ENCODE measurements at places on chromosomes 3 and 15. TPM values are rescaled to one million over a fixed set of nuclear protein-coding genes. Genes with fewer than 3 reads are reported as not detected.

DNA sequence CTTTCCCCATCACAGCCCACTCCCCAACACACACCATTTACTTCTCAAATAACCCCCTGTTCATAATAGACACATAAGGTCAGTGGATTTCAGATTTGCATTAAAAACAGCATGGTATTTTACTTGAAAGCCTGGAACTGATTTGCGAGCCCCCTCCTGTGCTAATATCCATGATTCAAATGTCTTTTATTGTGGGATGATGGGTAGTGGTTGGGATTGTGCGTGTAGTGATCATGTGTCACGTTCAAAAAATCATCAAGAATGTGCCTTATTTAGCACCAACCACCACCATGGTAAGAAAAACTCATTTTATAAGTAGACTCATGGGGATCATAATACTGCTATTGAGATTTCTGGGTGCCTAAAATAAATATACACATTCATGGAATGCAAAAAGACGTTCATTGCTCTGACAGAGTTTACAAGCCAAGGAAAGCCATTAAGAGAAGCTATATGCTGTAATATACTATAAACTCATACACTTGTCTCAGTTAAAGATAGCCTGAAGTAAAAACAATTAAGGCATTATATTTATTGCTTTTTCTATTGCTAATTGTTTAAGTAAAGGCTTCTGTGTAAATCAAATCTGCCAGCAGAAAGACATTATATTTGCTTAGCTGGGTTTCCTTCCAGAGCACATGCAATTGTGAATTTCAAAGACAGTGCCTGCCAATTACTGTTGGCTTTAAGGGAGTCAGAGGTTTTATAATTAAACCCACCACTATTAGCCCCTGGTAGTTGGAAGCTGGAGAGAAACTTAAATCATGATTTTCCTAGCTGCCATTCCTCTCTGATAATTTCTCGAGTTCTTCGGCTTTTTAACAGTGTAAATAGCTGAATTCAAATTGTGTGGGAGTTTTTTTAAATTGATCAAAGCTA lies 4.0 kb downstream of the TRAT1 start:
- no peaks in the 10 kb centered on the region for H3K27me3 ChIP-seq
- H3K4me3 ChIP-seq, result no peak overlapping the region
- H3K36me3 ChIP-seq, result no peaks in the 10 kb centered on the region
- H3K4me1 ChIP-seq, result no peaks in the 10 kb centered on the region
- no peak overlapping the region for H3K27ac ChIP-seq
- DNase-seq, result no peak

DNA sequence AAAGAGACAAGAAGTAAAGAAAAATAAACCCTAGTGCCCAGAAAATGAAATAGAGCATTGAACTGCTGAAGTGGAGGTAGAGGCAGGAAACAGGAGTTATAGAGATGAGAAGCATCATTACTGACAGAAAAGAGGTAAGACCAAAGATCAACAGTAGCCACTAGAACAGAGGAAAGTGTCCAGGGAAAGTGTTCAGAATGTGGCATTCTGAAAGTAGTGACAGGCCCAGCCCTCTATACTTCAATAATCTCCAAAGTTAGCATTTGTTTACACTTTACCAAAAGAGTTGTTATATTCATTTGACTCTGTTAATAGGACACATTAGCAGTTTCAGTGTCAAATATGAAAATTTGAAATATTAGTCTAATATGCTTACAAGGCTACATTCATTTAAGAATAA lies 727.1 kb upstream of the NECTIN3 start:
- no peak overlapping the region for H3K27ac ChIP-seq
- H3K36me3 ChIP-seq, result no peaks in the 10 kb centered on the region
- H3K4me3 ChIP-seq, result no peak overlapping the region
- no peaks in the 10 kb centered on the region for H3K27me3 ChIP-seq

- no peaks in the 10 kb centered on the region for H3K36me3 ChIP-seq
- no peaks in the 10 kb centered on the region for H3K27me3 ChIP-seq
- peaks cover 7% of the 10 kb centered on the region for H3K4me1 ChIP-seq
- no peak overlapping the region for H3K4me3 ChIP-seq
- DNase-seq, result no peak
Observed at GRCh38 chr15:90203922-90204321, 2.8 kb downstream of the SEMA4B start.

NOP10 gene
- 108 TPM for total RNA-seq

GRCh38 chr3:11154036-11154952 lies at the start of gene HRH1:
Gene HRH1 (plus strand): TSS chr3:11154493. CDS start chr3:11259038, 104,545 bp downstream.
- H3K27me3 ChIP-seq, result peaks cover 23% of the 10 kb centered on the region
- H3K36me3 ChIP-seq, result no peaks in the 10 kb centered on the region
- no peaks in the 10 kb centered on the region for H3K4me1 ChIP-seq
- peak within 1 kb of the TSS; percentile 50 for H3K4me3 ChIP-seq

- no peaks in the 10 kb centered on the region for H3K27me3 ChIP-seq
- DNase-seq, result no peak
- no peak overlapping the region for H3K27ac ChIP-seq
Observed at GRCh38 chr3:110773413-110773954, 298.1 kb upstream of the NECTIN3 start.

DNA sequence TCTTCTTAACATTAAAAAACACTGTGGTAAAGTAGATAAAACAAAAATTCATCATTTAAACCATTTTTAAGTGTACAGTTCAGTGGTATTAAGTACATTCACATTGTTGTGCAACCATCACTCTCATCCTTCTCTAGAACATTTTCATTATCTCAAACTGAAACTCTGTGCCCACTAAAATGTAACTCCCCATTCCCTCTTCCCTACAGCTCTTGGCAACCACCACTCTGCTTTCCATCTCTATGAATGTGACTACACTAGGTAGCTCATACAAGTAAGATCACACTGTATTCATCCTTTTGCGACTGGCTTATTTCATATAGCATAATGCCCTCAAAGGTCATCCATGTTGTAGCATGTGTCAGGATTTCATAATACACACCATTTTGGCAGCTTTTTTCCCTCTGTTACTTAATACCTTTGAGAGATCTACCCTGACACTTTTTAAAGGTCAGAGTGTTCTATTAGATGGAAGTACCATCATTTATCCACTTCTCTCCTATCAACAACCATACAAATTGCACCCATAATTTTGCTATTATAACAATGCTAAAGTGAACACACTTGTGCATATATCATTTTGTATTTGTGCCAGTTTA lies 42.9 kb upstream of the FRMD4B start:
- no peaks in the 10 kb centered on the region for H3K27me3 ChIP-seq
- no peak overlapping the region for H3K27ac ChIP-seq
- no peaks in the 10 kb centered on the region for H3K36me3 ChIP-seq
- no peak for DNase-seq
- H3K4me1 ChIP-seq, result no peaks in the 10 kb centered on the region
- no peak overlapping the region for H3K4me3 ChIP-seq

DUOX1 gene
- total RNA-seq, result 0.80 TPM

SETD2 gene
- total RNA-seq, result 74.4 TPM

GRCh38 chr3:121481106-121481880 lies 64.5 kb downstream of the POLQ start:
- DNase-seq, result no peak
- H3K4me1 ChIP-seq, result no peaks in the 10 kb centered on the region
- no peaks in the 10 kb centered on the region for H3K27me3 ChIP-seq
- no peaks in the 10 kb centered on the region for H3K36me3 ChIP-seq
- no peak overlapping the region for H3K4me3 ChIP-seq

HGD gene
- not detected for total RNA-seq

DNA sequence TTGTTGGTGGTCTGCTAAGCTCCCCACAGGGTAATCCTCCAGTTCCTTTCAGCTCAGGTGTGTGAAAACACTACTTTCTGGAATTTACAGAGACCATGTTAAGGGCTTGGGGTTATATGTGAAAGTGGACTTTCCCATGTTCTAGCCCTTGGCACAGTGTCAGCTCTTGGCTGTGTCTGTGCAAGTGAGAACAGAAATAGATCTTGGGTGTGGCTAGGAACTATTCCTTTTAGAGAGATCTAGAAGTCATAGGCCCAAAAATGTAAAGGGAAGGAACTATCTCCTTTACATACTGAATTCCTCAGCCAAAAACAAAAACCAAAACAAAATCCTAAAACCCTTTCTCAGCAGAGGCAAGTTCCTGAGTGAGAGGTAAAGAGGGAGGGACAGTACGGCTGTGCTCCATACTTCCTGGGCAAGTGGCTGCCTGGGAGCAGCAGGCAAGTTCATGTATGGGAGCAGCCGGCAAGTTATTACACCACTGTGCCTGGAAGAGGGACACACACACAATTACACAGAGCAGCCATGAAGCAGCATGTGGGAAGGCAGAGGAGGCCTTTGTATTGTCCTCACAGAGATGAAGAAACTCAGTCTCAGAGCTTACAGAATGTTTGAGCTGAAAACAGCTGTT lies 19.9 kb upstream of the C3orf62 start:
- H3K4me1 ChIP-seq, result no peaks in the 10 kb centered on the region
- H3K27me3 ChIP-seq, result no peaks in the 10 kb centered on the region
- H3K4me3 ChIP-seq, result no peak overlapping the region
- H3K27ac ChIP-seq, result peak overlapping the region; percentile 58

LRRC34 gene
- total RNA-seq, result 1.0 TPM

DLL4 gene
- 5.0 TPM for total RNA-seq

GRCh38 chr15:43085921-43086320 lies 19.9 kb downstream of the UBR1 start:
- no peaks in the 10 kb centered on the region for H3K36me3 ChIP-seq
- H3K27ac ChIP-seq, result no peak overlapping the region
- no peaks in the 10 kb centered on the region for H3K27me3 ChIP-seq
- no peaks in the 10 kb centered on the region for H3K4me1 ChIP-seq

DNA sequence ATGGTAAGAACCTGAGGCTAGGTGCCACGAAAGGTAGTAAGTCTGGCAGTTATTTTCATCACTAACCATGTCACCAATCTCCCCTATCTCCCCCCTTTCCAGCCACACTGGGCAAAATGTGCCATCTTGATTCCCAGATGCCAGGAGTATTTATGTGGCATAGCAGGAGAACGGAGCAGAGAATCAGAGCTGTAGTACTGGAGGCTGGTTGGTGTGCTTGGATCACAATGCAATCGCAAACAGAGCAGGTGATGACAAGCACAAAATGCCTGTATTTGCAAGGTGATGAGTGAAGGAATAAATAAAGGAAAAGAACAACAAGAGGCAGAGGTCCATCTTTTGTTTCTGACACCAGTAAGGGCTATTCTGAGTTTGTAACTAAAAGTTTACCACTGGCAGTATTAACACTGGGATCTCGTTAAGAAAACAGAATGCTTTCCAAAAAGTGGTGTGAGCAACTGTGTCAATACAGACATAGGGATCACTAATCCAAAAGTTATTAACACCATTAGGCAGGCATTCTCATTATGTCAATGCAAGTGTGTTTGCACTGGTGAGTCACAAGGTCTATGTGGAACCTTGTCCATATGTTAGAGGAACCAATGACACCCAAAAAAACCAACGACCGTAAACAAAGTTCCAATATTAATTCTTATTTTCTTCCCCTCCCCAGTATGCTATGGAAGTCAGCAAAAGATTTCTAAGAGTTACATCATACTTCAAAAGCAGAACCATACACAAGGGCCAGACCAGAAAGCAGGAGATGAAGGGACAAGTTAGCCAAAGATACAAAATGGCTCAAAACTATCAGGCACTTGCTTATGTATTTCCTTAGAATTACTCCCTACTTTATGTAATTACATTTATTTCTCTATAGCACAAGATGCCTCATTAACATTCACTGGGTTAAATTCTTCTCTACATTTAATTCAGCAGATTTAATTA lies 556.6 kb downstream of the FOXP1 start:
- DNase-seq, result no peak
- H3K4me3 ChIP-seq, result no peak overlapping the region
- H3K27ac ChIP-seq, result no peak overlapping the region
- no peaks in the 10 kb centered on the region for H3K27me3 ChIP-seq
- H3K4me1 ChIP-seq, result no peaks in the 10 kb centered on the region

UBA7 gene
- 77.4 TPM for total RNA-seq

GOLGA6L7 gene
- total RNA-seq, result not detected

C3orf52 gene
- total RNA-seq, result 23.6 TPM

GPR27 gene
- 4.0 TPM for total RNA-seq

DNA sequence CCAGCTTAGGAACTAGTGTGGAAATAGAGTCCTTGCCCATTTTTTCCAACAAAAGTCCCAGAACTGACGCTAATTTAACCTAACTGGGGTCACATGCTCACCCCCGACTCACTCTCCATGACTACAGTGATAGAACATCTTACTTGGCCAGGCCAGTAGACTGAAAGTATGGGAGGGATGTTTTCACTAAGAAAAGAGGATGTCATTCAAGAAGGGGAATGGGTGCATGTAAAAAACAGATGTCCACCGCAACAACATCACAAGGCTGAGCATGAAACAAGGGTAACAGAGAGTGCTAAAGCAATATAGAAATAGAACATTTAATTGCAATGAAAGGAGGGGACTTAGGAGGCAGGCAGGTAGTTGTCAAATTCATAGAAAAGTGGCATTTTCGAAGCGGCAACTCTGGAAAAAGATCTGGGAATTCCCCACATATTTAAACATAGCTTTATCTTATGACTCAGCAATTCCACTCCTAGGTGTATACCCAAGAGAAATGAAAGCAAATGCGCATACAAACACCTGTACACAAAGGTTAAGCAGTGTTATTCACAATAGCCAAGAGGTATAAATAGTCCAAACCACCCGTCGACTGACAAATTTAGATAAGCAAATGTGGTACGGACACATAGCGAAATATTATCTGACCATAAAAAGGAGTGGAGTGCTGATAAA lies 41.1 kb upstream of the UBE2E2 start:
- H3K27me3 ChIP-seq, result no peaks in the 10 kb centered on the region
- H3K27ac ChIP-seq, result no peak overlapping the region
- no peak for DNase-seq
- no peaks in the 10 kb centered on the region for H3K4me1 ChIP-seq
- no peaks in the 10 kb centered on the region for H3K36me3 ChIP-seq
- H3K4me3 ChIP-seq, result no peak overlapping the region

GRCh38 chr3:143507735-143508580 lies 340.3 kb downstream of the SLC9A9 start:
- H3K27me3 ChIP-seq, result no peaks in the 10 kb centered on the region
- H3K36me3 ChIP-seq, result no peaks in the 10 kb centered on the region
- H3K27ac ChIP-seq, result no peak overlapping the region
- no peak overlapping the region for H3K4me3 ChIP-seq
- no peak for DNase-seq

- no peaks in the 10 kb centered on the region for H3K27me3 ChIP-seq
- no peak overlapping the region for H3K4me3 ChIP-seq
- no peaks in the 10 kb centered on the region for H3K4me1 ChIP-seq
- no peak for DNase-seq
Observed at GRCh38 chr3:185473290-185473815, 25.5 kb downstream of the TMEM41A start.

- H3K4me3 ChIP-seq, result no peak overlapping the region
- H3K27me3 ChIP-seq, result no peaks in the 10 kb centered on the region
- no peak overlapping the region for H3K27ac ChIP-seq
- H3K36me3 ChIP-seq, result no peaks in the 10 kb centered on the region
- DNase-seq, result no peak
- H3K4me1 ChIP-seq, result peaks cover 4% of the 10 kb centered on the region
Observed at GRCh38 chr3:153282355-153282754, 120.3 kb downstream of the RAP2B start.

ZBBX gene
- not detected for total RNA-seq

DNA sequence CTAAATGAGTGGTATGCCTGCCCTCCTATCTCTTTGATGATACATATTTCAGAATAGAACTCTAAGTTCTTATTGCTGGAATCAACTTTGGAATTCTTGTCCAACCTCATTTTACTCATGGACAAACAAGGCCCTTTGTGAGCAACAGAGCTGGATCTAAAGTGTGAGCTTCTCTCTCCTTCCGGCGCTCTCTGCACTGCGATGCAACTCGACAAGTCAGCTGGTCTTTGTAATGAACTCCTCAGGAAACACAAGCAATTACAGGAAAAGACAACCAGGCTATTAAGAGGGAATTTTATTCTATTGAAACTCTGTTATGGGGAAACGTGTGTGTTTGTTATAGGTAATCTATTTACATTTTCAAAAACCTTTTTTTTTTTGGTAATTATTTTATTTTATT lies 20.3 kb upstream of the NRROS start:
- no peak overlapping the region for H3K4me3 ChIP-seq
- H3K4me1 ChIP-seq, result no peaks in the 10 kb centered on the region
- no peak for DNase-seq
- H3K27me3 ChIP-seq, result no peaks in the 10 kb centered on the region
- H3K27ac ChIP-seq, result no peak overlapping the region
- H3K36me3 ChIP-seq, result no peaks in the 10 kb centered on the region
